ENCODE measurements at places on chromosomes 1 and 21. TPM values are rescaled to one million over a fixed set of nuclear protein-coding genes. Genes with fewer than 3 reads are reported as not detected.

Gene RAB7B
- 2.7 TPM for total RNA-seq

Gene LHX8
- total RNA-seq = 0.46 TPM

Gene KIF2C
- total RNA-seq = 117 TPM

Gene RGL1
- 8.1 TPM for total RNA-seq

Gene ROR1
- total RNA-seq = 13.2 TPM

Gene TRPM2
- total RNA-seq = 4.4 TPM

Gene CD46
- total RNA-seq = 51.0 TPM

Data from Daoy (cell line).